Activated naive CD4-positive, alpha-beta T cell treated with anti-CD3 and anti-CD28 coated beads for 36 hours (primary cell): ENCODE measurements at places on chromosomes 7 and 10. TPM values are rescaled to one million over a fixed set of nuclear protein-coding genes. Genes with fewer than 3 reads are reported as not detected.

GRCh38 chr7:70263471-70264255 lies 665.4 kb downstream of the AUTS2 start:
- peaks cover 2% of the 10 kb centered on the region for H3K27me3 ChIP-seq
- no peaks in the 10 kb centered on the region for H3K4me1 ChIP-seq
- H3K4me3 ChIP-seq: no peak overlapping the region
- no peak overlapping the region for H3K27ac ChIP-seq
- H3K36me3 ChIP-seq: no peaks in the 10 kb centered on the region
- DNase-seq: no peak

The NET1 gene
- 21.3 TPM for total RNA-seq

DNA sequence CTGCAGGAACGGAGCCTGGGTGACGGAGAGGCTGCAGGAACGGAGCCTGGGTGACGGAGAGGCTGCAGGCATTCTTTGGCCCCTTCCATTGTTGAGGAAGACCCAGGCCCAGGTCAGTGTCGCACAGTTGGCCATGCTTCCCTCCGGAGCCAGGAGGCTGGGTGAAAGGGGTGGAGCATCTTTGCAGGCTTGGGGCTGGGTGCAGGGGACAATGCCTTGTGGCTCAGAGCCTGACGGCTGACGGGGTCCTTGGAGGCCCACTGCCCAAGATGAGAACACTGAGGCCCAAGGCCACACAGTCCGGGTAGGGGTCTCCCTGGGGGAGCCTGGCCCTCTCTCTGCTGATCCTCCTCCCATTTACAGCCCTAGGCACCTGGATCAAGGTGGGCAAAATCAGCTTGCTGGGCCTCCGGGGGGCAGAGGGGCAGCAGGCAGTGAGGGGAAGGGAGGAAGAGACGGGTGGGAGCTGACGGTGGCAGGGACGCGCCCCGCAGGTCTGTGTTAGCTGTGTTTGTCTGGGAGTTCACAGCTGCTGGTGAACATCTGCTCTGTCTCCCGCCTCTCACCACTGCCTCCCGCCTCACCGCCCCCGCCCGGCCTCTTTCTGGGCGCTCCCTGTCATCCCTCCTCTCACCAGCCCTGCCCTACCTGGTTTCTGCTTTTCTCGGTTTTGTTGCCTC lies 30.6 kb upstream of the PCBD1 start:
- no peaks in the 10 kb centered on the region for H3K4me1 ChIP-seq
- no peak for DNase-seq
- H3K36me3 ChIP-seq: no peaks in the 10 kb centered on the region
- no peak overlapping the region for H3K27ac ChIP-seq

The ICA1 gene
- 0.94 TPM for total RNA-seq

- no peak for DNase-seq
- H3K36me3 ChIP-seq: no peaks in the 10 kb centered on the region
- no peak overlapping the region for H3K27ac ChIP-seq
Measured at GRCh38 chr10:94129393-94130130, 135.8 kb downstream of the PLCE1 start.

The SORCS3 gene
- total RNA-seq: not detected

DNA sequence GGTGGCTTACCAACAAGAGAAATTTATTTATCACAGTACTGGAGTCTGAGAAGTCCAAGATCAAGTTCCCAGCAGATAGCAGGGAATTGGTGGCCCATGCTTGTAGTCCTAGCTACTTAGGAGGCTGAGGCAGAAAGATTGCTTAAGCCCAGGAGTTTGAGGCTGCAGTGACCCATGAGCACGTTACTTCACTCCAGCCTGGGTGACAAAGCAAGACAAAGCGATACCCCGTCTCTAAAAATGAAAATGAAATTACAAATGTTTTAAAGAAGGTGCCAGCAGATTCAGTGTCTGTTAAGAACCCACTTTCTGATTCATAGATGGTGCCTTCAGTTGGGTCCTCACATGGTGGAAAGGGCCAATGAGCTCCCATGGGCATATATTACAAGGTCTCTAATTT lies 20.6 kb upstream of the ARHGAP12 start:
- H3K4me1 ChIP-seq: peaks cover 3% of the 10 kb centered on the region
- DNase-seq: no peak
- no peak overlapping the region for H3K27ac ChIP-seq
- H3K27me3 ChIP-seq: no peaks in the 10 kb centered on the region

GRCh38 chr7:69078997-69079769 lies 519.1 kb upstream of the AUTS2 start:
- DNase-seq: no peak
- H3K27ac ChIP-seq: no peak overlapping the region
- H3K27me3 ChIP-seq: no peaks in the 10 kb centered on the region
- H3K4me3 ChIP-seq: no peak overlapping the region
- no peaks in the 10 kb centered on the region for H3K4me1 ChIP-seq
- H3K36me3 ChIP-seq: no peaks in the 10 kb centered on the region

DNA sequence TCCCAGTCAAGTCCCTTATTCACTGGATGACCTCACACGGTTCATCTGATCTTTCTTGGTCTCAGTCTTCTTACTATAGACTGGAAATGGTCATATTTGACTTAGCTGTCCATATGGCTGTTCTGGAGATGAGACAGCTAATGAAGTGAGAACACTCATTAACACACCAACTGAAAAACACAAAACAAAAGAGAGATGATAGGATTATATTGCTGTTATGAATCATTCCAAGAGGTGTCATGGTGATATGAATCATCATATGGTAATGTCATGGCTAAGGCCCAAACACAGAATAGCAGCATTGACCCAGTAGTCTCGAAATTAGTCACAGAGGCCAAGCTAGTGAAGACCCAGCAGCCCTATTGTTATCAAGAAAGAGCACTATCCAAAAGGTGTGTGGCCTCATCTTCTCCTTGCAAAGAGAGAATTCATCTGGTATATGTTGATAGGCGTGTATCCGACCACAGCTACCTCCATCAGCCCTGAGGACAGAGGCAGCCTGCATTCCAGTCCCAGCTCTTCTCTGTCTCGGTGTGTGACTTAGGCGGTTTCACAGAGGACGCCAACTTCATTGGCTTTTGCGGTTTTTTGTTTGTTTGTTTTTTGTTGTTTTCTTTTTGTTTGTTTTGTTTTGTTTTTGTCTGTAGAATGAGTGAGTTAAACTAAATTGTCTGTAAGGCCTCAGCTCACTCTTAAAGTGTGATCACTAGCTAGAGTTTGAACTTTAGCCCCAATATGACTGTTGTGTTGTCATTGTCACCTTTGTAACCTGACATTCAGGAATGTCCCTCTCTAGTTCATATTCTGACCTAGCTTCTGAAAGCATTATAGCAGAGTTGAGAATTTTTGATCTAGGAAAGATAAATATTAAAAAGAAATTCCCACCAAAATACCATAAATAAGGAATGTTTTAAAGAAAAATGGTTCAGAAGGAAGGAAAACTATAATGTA lies 97.4 kb upstream of the PDCD4 start:
- no peaks in the 10 kb centered on the region for H3K27me3 ChIP-seq
- no peak overlapping the region for H3K4me3 ChIP-seq
- peak; percentile 66 for DNase-seq
- peaks cover 47% of the 10 kb centered on the region for H3K4me1 ChIP-seq

- peaks cover 11% of the 10 kb centered on the region for H3K27me3 ChIP-seq
- no peak overlapping the region for H3K27ac ChIP-seq
Measured at GRCh38 chr10:25078658-25079431, 62.4 kb downstream of the THNSL1 start.

GRCh38 chr10:82149674-82150073 lies 274.7 kb downstream of the NRG3 start:
- no peak overlapping the region for H3K4me3 ChIP-seq
- H3K27ac ChIP-seq: no peak overlapping the region
- H3K4me1 ChIP-seq: no peaks in the 10 kb centered on the region
- no peaks in the 10 kb centered on the region for H3K27me3 ChIP-seq
